ENCODE measurements at places on chromosomes 5 and 9. TPM values are rescaled to one million over a fixed set of nuclear protein-coding genes. Genes with fewer than 3 reads are reported as not detected.

GRCh38 chr9:82492274-82492673 lies 503.7 kb downstream of the SPATA31D1 start:
- no peak overlapping the region for H3K4me3 ChIP-seq
- DNase-seq: no peak
- no peak overlapping the region for H3K27ac ChIP-seq
- H3K27me3 ChIP-seq: peaks cover 7% of the 10 kb centered on the region
- no peaks in the 10 kb centered on the region for H3K4me1 ChIP-seq

GRCh38 chr5:166330036-166330435 lies 1961.4 kb upstream of the WWC1 start:
- H3K27ac ChIP-seq: no peak overlapping the region
- no peaks in the 10 kb centered on the region for H3K27me3 ChIP-seq
- peaks cover 1% of the 10 kb centered on the region for H3K36me3 ChIP-seq
- no peak overlapping the region for H3K4me3 ChIP-seq
- H3K4me1 ChIP-seq: no peaks in the 10 kb centered on the region
- DNase-seq: no peak

GRCh38 chr5:66989286-66989685 lies 207.3 kb downstream of the CD180 start:
- H3K4me1 ChIP-seq: peaks cover 12% of the 10 kb centered on the region
- no peaks in the 10 kb centered on the region for H3K36me3 ChIP-seq
- H3K27me3 ChIP-seq: no peaks in the 10 kb centered on the region
- DNase-seq: no peak

GRCh38 chr5:74311961-74312360 lies 328.6 kb downstream of the ENC1 start:
- H3K4me3 ChIP-seq: no peak overlapping the region
- no peak for DNase-seq
- H3K36me3 ChIP-seq: no peaks in the 10 kb centered on the region
- H3K4me1 ChIP-seq: no peaks in the 10 kb centered on the region

DNA sequence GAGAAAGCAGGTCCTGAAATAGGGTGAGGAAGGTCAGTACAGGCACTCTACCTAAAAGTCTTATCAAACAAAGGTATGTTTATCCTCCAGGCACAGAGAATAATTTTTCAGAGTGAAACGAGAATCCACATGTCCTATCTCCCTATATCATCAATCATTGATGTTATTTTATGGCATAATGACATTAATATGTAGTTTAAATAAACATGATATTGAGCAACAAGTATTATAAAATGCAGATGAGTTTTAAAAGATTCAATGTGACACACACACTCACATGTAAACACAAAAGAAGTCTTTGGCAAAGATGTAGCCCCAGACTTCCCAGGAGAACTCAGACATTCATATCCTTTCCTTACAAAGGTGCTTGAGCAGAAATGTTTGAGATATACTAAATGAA lies 389.1 kb downstream of the ADGRV1 start:
- H3K27me3 ChIP-seq: peaks cover 12% of the 10 kb centered on the region
- H3K4me3 ChIP-seq: no peak overlapping the region
- no peak overlapping the region for H3K27ac ChIP-seq

- H3K4me3 ChIP-seq: peak overlapping the region; percentile 76
- peaks cover 14% of the 10 kb centered on the region for H3K4me1 ChIP-seq
- H3K27me3 ChIP-seq: peaks cover 80% of the 10 kb centered on the region
- H3K27ac ChIP-seq: no peak overlapping the region
- no peaks in the 10 kb centered on the region for H3K36me3 ChIP-seq
Measured at GRCh38 chr9:14314929-14315874, 1.3 kb upstream of the NFIB start.

DNA sequence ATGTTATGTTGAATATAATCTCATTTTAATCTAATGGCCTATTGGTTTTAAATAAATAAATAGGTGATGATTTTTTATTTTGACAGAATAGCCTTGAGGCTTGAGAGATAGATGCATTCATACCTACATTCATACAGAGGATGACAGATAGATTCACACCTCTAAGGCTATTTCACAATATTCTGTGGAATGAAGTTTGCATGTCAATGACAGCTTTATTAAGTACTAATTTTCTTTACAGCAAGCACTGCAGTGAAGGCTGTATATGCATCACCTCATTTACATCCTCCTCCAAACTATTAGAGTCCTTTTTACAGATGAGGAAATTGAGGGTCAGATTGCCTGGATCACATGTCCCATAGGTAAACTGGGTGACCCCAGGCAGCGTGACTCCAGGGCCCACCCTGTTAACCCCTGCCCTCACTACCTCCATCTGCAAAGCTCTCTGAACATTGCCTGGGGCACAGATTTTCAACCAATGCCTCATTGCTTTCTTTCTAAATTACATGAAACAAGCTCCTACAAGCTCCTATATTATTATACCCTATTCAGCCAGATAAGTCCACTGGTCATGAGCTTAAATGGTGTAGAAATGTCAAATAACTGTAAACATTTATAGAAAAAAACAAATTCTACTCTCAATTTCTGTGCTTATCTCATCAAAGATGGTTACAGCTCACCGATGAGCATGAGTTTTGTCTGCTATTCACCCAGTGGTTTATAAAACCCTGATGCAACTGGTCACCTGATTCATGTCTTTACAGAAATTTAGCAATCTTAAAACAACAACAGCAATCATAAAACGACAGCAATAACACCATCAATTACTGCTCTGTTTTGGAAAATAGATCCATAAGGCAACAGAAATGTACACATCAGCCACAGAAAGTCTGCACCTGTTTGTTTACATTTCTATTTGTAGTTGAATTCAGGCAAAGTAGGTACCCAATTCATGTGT lies 338.0 kb downstream of the NSG2 start:
- no peaks in the 10 kb centered on the region for H3K4me1 ChIP-seq
- H3K27ac ChIP-seq: no peak overlapping the region
- peaks cover 27% of the 10 kb centered on the region for H3K27me3 ChIP-seq
- no peaks in the 10 kb centered on the region for H3K36me3 ChIP-seq

DNA sequence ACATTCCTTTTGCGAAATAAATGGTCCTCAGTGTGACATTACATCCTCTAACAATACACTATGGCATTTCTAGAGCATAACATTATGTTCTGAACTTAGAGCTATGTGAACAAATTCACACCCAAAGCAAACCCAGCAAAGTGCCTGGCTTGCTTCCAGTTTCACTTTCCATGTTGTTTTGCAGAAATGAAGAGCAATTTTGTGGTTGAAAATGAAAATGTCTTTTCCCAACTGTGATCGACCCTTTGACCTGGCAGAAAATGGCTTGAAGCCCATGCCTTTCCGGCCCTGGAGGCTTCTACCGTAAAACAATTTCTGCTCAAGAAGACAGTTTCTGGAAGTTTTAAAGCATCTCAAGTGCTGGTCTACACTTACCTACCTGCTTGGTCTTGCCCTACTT lies 344.7 kb upstream of the RGMB start:
- no peak overlapping the region for H3K4me3 ChIP-seq
- no peak for DNase-seq
- peaks cover 3% of the 10 kb centered on the region for H3K27me3 ChIP-seq
- H3K27ac ChIP-seq: no peak overlapping the region
- H3K4me1 ChIP-seq: peaks cover 4% of the 10 kb centered on the region

DNA sequence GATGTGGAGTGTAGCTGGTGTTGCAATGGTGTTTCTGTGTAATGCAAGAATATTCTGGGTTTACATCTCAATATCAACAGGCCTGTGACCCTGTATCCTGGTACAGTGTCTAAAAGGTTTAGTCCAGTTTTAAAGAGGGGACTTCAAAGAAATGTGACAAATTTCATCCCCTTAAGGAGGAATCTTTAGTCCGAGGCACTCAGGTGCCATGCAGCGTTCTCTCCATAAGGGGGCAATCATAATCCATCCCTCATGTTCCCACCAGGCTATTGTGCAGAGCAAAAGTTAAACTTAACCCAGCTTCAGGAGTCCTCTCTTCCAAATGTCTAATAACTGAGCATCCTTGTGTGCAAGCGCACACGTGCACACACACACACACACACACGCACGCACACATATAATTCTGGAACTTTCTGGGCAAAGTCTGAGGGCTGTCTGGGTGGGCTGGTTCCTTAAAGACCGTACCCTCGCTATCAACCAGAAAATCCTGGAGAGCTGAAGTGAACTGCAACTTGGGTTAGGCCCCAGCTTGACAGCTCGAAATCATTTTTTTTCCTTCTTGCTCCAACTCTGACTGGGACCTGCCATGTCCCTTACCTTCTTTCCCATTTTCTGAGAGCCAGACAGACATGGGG lies 46.0 kb downstream of the CRB2 start:
- no peak overlapping the region for H3K27ac ChIP-seq
- H3K4me3 ChIP-seq: no peak overlapping the region
- DNase-seq: no peak
- no peaks in the 10 kb centered on the region for H3K36me3 ChIP-seq
- H3K27me3 ChIP-seq: no peaks in the 10 kb centered on the region
- H3K4me1 ChIP-seq: peaks cover 3% of the 10 kb centered on the region

GRCh38 chr5:156469636-156470035 lies 142.7 kb downstream of the SGCD start:
- H3K27me3 ChIP-seq: peaks cover 13% of the 10 kb centered on the region
- H3K36me3 ChIP-seq: no peaks in the 10 kb centered on the region
- no peak overlapping the region for H3K4me3 ChIP-seq
- no peak for DNase-seq

DNA sequence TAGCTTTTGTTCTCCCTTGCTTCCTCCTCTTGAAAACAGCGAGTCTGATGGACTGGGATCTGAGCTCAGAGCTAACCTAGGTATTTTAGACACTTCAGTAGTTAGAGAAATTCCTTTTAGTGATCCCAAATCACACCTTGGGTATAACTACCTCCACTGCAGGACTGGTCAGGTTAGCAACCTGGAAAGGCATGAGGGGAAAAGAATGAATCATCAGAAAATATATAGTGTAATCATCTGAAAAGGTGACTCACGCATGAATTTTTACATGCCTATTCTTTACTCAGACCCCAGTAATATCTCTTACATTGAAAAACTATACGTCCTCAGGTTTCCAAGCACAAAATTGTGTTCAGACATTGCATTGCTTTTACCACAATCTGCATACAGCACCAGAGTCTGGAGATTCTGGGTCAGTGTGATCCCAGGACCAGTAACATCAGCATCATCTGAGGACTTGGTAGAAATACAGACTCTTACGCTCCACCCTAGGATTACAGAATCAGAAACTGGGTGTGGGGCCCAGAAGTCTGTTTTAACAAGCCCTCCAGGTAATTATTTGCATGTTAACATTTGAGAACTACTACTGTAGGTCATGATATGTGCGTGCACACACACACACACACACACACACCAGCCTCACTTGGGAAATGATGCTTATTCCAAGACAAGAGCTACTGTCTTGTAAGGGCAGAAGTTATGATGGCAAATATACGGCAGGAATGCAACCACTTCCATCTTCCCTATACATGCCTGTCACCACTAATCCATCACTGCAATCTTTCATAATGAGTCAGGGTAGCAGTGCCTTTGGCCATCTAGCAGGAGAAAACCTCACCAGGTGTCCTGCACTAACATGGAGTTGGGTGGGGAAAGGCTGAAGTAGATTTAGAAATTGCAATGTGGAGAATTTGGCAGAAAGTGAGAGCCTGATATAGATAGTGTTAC lies 271.6 kb upstream of the MAP3K1 start:
- H3K4me3 ChIP-seq: no peak overlapping the region
- peaks cover 6% of the 10 kb centered on the region for H3K4me1 ChIP-seq
- no peak overlapping the region for H3K27ac ChIP-seq
- no peaks in the 10 kb centered on the region for H3K36me3 ChIP-seq
- no peak for DNase-seq
- H3K27me3 ChIP-seq: no peaks in the 10 kb centered on the region

DNA sequence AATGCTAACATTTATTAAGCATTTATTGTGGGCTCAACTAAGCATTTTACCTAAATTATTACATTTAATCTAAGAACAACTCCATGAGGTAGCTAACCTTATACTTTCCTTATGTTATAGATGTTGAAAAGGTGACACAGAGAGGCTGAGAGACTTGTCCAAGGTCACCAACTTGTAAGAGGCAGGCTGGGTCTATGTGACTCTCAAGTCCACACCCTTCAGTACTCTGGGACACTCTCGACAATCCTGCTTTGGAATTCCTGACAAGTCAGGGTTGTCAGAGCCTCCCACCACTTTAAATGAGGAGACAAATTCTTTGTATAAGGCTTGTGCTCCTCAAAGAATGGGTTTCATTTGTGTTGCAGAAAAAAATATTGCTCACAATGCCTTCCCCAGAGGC lies 67.2 kb downstream of the NRG2 start:
- no peak overlapping the region for H3K4me3 ChIP-seq
- no peak overlapping the region for H3K27ac ChIP-seq

DNA sequence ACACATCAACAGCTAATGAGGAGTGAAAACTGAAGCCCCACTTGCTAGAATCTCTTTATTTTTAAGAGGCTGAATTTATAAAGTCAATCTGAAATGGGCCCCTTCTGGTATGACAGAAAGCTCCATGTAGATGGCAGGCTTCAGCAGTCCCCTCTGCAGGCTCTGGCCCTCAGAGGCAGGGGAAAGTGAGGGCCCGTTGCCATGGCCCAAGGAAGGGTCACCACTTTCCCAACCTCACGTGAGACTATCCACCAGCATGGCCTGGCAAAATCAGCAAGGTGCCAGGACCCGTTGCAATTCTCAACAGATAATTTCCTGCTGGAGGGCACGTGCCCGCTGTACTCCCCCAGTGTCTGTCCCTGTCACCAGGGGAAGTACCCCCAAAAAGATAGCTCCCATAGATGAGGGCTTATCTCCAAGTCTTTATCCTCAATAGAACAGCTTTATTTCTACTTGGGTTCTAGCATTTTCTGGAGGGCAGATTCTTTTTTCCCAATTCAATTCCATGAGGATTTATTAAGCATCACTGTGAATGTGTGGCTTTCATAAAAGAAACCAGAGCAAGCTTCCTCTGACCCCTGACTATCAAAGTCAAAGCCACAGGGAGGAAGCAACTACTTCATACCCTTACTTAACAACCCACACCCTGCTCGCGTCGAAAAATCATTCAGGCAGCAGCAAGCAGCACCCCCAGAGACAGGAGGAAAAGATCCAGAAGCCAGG lies 85.4 kb upstream of the FSTL4 start:
- peaks cover 13% of the 10 kb centered on the region for H3K4me1 ChIP-seq
- no peaks in the 10 kb centered on the region for H3K27me3 ChIP-seq
- H3K4me3 ChIP-seq: no peak overlapping the region
- no peak overlapping the region for H3K27ac ChIP-seq
- H3K36me3 ChIP-seq: no peaks in the 10 kb centered on the region
- no peak for DNase-seq

- DNase-seq: no peak
- peaks cover 25% of the 10 kb centered on the region for H3K36me3 ChIP-seq
- no peak overlapping the region for H3K27ac ChIP-seq
- H3K27me3 ChIP-seq: no peaks in the 10 kb centered on the region
- H3K4me3 ChIP-seq: no peak overlapping the region
Measured at GRCh38 chr9:120440791-120441190, 139.2 kb downstream of the CDK5RAP2 start.

- DNase-seq: peak; percentile 9
- H3K27ac ChIP-seq: no peak overlapping the region
- peaks cover 2% of the 10 kb centered on the region for H3K4me1 ChIP-seq
- H3K36me3 ChIP-seq: no peaks in the 10 kb centered on the region
- H3K4me3 ChIP-seq: no peak overlapping the region
Measured at GRCh38 chr5:88518131-88519016, 249.7 kb upstream of the TMEM161B start.

The ADAMTSL1 gene
- not detected for total RNA-seq

The ENHO gene
- total RNA-seq: 0.27 TPM

The PRRX2 gene
- total RNA-seq: 0.66 TPM

The DIPK1B gene
- total RNA-seq: not detected

The MXD3 gene
- total RNA-seq: 17.3 TPM

The HSPA5 gene
- total RNA-seq: 242 TPM

The TCF7 gene
- total RNA-seq: 66.4 TPM

The SLC23A1 gene
- not detected for total RNA-seq

The FOXD4L3 gene
- total RNA-seq: not detected

The PCDHB11 gene
- total RNA-seq: not detected

The AJM1 gene
- total RNA-seq: 2.8 TPM

The ORM2 gene
- total RNA-seq: not detected
